ENCODE measurements at places on chromosomes 1 and 21. TPM values are rescaled to one million over a fixed set of nuclear protein-coding genes. Genes with fewer than 3 reads are reported as not detected.

Gene DYNLT5
- total RNA-seq = 7.8 TPM

GRCh38 chr1:10694274-10694632, 102.2 kb downstream of the CASZ1 start:
- peak; percentile 53 for DNase-seq

GRCh38 chr1:29698033-29698432, 461.7 kb downstream of the PTPRU start:
- peak; percentile 67 for DNase-seq

- no peak for DNase-seq
Observed at GRCh38 chr1:158818975-158819431, 12.1 kb upstream of the MNDA start.

Gene RGS16
- not detected for total RNA-seq

- no peak for DNase-seq
Observed at GRCh38 chr1:245604979-245605378, 450.2 kb downstream of the KIF26B start.

Measured in M059J (cell line).